ENCODE measurements at places on chromosomes 11 and 22.

DNA sequence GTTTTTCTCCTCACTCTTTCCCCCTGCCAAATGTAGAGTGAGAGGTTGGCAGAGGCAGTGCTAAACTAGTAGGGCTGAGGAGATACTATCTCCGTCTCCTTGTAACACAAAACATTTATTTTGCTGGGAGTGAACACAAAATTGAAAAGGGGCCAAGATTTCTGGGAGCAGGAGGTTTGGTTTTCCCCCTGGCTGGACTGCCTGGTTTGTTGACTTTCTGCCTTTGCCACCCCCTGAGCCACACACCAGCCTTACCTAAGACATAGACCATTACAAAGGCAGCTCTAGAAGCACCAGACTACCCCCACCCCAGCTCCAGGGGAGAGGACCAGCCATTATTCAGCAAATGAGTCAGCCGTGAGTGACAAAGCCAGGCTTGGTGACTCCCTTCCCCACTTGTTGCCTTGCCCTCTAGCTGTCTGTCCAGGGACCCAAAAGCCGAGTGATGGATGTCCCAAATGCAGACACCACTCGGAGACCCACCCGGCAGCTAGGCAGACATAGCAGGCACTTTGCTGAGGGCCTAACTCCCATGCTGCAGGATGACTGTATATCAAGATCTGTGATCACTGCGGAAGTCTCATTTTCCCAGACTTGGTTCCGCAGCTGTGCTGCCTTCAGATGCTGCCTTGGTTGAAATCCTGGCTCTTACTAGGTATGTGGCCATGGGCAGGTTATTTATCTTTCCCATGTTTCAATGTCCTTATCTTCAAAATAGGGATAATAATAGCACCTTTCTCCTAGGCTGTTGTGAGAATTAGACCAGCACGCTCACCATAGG is 17.7 kb upstream of the CDON start:
- DNase-seq = no peak

GRCh38 chr11:106656646-106657045 is 361.6 kb downstream of the GUCY1A2 start:
- DNase-seq = no peak

GRCh38 chr11:76649851-76650372 is 20.6 kb downstream of the LRRC32 start:
- no peak for DNase-seq

- no peak for DNase-seq
Observed at GRCh38 chr22:46066691-46067090, 83.6 kb upstream of the PPARA start.

DNA sequence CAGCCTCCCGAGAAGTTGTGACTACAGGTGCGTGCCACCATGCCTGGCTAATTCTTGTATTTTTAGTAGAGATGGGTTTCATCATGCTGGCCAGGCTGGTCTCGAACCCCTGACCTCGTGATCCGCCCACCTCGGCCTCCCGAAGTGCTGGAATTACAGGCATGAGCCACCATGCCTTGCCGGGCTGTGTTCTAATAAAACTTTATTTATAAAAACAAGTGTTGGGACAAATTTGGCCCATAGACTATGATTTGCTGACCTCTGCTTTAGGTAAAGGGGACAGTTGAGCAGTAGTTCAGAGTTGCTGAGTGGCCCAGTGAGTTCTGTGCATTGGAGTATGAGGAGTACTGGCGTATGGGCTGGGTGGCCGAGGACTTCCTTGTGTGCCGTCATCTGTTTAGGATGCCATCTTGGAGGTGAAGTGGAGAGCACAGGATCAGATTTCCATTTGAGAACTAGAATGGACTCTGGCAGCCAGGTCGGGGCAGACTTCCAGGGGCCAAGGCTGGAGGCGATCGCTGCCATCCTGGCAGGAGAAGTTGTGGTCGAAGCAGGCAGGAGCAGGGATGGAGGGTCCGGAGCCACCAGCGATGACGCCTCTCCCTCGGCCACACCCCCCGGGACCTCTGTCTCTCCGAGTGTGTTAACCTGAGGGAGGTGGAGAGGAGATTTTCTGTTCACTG is 43.8 kb downstream of the FBLN1 start:
- DNase-seq = no peak

- DNase-seq = no peak
Observed at GRCh38 chr11:11937957-11938356, 70.5 kb downstream of the DKK3 start.

DNA sequence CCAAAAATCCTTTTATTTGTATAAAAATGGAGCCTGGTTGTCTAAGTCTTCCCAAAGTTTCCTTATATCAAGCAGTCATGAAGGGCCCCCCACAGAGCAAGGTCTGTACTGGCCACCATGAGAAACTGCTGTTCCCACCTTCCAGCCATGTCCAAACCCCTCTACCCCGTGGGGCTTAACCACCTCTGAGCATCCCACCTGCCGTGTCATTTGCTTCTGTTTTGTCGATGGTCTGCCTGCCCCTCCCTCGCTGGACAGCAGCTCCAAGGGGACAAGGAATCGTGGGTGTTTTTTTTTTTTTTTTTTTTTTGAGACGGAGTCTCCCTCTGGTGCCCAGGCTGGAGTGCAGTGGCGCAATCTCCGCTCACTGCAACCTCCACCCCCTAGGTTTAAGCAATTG is 11.1 kb upstream of the ANO1 start:
- DNase-seq = no peak

- no peak for DNase-seq
Observed at GRCh38 chr11:34157163-34157562, 51.7 kb downstream of the NAT10 start.

- DNase-seq = no peak
Observed at GRCh38 chr11:2268729-2269600, 1.4 kb downstream of the ASCL2 start.

GRCh38 chr22:21771631-21771976 is 36.0 kb upstream of the YPEL1 start:
- DNase-seq = no peak

DNA sequence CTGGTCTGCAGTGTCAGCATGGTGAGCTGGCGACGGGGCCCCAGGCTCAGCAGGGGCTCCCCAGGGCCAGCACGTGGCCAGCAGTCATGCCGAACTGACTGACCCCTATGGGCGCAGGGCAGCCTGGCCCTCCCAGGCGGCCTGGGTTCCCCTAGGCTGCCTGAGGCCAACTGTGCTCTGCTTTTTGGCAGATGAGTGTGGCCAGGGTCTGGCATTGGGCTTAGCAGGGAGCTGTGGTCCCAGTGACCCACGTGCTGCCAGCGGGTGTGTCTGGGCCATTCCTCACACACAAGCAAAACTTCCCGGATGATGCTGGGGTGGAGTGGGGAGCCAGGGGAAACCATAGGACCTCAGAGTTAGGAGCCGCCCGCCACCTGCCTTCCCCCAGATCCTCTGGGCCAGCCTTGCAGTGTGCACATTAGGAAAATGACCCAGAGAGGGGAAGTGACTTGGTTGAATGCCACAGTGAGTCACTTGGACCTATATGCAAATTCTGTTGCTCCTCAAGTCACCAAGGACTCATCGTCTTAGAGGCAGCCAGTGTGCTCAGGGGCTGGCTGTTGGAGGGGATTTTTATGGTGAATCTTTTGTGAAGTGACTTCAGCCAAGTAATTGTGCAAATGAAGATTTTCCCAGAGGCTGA is 6.5 kb downstream of the ADORA2A start:
- DNase-seq = no peak

DNA sequence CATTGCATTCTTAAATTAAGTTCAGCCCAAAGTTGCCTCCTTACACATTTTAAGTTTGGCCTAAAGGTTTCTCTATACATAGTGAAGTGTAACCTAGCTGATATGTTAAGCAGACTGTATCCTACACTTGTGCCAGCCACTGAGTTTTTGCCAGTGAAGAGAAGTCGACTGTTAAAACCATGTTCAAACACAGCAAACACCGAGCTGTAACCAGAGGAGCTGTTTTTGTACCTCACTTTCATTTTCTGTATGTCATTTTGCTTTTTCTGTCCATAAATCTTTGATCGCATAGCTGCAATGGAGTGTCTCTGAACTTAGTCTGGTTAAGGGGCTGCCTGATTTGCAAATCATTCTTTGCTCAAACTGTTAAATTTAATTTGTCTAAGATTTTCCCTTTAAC is 403.7 kb downstream of the LUZP2 start:
- no peak for DNase-seq

GRCh38 chr11:12497431-12497830 is 120.1 kb downstream of the PARVA start:
- DNase-seq = no peak

DNA sequence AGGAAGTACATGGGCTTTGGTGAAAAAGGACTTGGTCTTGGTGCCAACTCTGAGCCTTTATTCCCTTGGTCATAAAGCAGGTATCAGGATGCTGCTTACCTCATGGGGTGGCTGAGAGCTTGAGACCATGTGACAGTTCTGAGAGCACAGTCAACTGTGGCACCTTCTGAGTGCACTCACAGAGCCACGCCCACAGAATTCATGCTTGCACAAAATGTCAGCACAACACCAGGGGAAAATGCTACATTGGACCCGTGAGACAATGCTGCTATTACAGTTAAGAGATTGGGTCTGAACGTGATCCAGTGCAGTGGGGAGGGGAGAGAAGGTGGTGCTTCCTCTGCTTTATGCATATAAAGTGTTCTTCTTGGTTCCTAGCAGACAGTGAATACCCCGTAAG is 79.5 kb upstream of the SPON1 start:
- DNase-seq = no peak

DNA sequence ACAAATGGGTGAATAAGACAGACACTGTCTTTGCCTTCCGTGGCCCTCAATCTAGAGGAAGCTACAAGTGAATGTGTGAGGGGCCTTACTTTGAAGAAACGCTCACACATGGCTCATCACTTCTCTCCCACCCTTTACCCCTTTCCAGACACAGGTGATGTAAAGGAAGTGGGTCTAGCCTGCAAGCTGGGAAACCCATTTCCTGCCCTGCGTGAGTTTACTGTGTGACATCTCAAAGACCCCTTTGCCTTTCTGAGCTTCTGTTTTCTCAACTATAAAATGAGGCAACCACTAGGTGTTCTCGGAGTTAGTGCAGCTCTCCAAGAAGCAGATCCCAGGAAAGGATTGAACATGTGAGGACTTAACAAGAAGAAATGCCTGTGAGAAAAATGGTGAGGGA is 43.1 kb upstream of the LMO2 start:
- no peak for DNase-seq

Data from NCI-H1694 (cell line).